ENCODE measurements at places on chromosomes 11 and 22.

GRCh38 chr22:17882727-17883126 lies 108.5 kb upstream of the BID start:
- DNase-seq = no peak

GRCh38 chr11:69569306-69570200 lies 71.4 kb upstream of the CCND1 start:
- DNase-seq = no peak

GRCh38 chr11:10268746-10269488 lies 25.1 kb downstream of the SBF2 start:
- DNase-seq = no peak

GRCh38 chr11:67614730-67615714 lies 8.3 kb downstream of the NDUFV1 start:
- peak; percentile 46 for DNase-seq

DNA sequence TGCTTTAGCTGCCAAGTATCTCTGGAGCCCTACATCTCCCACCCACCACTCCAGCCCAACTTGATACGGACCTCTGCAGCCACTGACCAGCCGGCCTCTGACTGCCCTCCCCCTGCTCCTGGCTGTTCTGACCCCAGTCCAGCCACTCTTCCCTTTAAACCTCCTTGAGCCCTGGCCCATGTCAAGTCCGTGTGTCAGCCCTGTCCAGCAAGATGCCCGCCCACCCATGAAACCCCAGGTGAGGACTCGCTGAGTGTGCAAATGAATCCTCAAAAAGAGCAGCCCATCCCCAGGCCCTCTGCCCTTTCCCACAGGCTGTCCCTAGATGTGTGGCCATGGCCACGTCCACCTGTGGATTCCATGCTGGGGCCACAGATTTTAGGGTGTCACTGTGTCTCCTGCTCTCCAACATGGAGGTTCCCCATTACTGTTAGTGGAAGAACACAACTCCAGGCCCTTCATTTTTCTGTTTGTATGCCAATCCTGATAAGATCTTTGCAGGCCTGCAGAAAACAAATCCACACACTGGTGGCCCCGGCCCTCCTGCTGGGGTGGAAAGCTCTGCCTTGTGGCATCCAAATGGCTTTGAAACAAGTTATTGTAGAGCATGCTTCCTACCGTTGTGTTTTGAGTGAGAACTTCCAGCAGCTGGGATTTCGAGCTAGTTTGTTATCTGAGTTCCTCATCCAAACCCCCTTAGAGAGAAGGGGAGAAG lies 22.7 kb upstream of the ADORA2A start:
- DNase-seq = no peak

GRCh38 chr11:122877732-122878131 lies 4.8 kb upstream of the JHY start:
- no peak for DNase-seq

DNA sequence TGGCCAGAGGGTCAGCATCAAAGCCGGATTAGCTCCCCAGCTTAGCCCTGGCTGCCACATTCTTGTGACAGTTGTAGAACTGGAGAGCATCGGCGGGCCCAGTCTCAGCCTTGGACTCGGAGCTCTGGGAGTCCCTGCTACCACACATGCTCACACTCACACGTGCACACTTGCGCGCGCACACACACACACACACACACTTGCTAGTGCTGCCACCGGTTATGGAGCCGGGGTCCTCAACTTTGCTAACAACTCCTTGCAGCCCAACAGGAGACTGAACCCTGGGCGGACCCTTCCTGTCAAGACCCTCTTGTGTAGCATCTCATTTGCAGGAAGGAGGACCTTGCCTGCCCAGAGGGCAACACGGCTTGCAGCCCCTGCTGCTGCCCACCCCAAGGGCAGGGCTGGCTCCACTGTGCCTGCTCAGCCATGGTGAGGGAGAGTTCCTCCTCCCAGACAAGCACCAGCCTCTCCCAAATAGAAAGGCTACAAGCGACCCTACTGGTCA lies 107.6 kb downstream of the WNT7B start:
- no peak for DNase-seq

- DNase-seq = peak; percentile 40
Measured at GRCh38 chr11:102253020-102253715, 64.1 kb upstream of the BIRC3 start.

- DNase-seq = no peak
Measured at GRCh38 chr22:37545703-37546436, 14.4 kb upstream of the CDC42EP1 start.

GRCh38 chr22:29328055-29328454 lies 12.6 kb upstream of the RASL10A start:
- DNase-seq = no peak

DNA sequence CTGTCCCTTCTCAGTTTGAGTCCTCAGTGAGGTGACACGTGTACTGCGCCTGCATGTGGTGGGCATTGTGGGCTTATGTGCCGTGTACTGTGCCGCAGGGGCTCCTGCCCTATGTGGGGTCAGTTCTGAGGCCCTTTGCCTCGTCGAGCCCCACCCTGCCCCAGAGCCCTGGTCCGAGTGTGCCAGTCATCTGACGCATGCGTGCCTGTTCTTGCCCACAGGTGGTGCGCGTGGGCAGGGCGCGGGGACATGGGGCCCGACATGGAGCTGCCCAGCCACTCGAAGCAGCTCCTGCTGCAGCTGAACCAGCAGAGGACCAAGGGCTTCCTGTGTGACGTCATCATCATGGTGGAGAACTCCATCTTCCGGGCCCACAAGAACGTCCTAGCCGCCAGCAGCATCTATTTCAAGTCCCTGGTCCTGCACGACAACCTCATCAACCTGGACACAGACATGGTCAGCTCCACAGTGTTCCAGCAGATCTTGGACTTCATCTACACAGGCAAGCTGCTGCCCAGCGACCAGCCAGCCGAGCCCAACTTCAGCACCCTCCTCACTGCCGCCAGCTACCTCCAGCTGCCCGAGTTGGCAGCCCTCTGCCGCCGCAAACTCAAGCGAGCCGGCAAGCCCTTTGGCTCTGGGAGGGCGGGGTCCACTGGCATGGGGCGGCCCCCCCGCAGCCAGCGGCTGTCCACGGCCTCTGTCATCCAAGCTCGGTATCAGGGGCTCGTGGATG lies 22.3 kb upstream of the TMEM191C start:
- no peak for DNase-seq

Measured in PC-9 (cell line).